ENCODE measurements at places on chromosomes 2 and 18. TPM values are rescaled to one million over a fixed set of nuclear protein-coding genes. Genes with fewer than 3 reads are reported as not detected.

DNA sequence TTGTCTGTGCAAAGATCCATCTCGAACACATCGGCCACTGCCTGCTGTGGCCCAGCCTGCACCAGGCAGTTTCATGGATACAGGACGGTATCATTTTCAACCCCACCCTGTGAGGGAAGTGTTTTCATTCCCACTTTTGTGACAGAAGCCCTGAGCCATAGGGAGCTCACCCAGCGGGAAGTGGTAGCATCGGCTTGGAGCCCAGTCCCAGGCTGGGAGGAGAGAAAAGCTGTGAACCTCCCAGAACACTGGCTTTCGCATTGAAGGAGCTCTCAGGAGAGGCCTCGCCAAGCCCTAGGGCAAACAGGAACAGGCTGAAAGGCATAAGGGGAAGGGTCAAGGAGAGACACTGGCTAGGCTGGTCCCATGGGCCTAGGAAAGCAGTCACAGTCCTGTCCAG is 166.1 kb downstream of the TFCP2L1 start:
- H3K27me3 ChIP-seq = no peaks in the 10 kb centered on the region
- no peak overlapping the region for H3K27ac ChIP-seq
- H3K4me3 ChIP-seq = no peak overlapping the region
- no peak for DNase-seq

DNA sequence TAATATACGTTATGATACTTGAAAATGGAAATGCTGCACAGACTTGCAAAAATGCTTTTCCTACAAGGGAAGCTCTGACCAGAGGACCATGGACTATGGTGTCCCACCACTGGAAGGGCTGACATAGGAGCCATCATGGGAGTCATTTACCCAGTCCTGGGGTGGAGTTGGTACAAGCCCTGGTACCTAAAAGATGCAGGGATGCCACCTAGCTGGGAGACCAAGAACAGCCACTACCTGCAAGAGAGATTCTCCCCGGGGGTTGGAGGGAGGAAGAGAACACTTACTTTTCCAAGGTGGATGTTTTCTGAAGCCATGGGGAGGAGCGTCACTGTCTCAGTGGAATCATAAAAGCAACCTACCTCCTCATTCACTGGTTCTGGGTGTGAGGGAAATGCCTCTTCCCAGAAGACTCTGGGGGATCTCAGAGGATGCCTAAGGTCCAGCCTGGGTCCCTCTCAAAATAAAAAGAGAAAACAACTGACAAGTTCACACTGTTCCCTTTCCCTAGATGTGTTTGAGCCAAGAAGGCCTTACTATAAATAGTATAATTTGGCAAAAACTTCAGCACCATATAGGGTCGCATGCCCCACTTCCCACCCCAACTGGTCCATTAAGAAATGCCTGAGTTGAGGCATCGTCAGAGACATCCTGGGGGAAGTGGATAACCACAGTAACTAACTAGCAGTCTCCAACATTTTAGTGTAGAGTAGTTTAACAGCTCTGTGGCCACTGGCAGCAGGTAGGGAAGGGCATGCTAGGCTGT is 39.9 kb downstream of the REEP1 start:
- no peaks in the 10 kb centered on the region for H3K27me3 ChIP-seq
- H3K36me3 ChIP-seq = no peaks in the 10 kb centered on the region
- no peak for DNase-seq
- no peak overlapping the region for H3K27ac ChIP-seq
- no peaks in the 10 kb centered on the region for H3K4me1 ChIP-seq

GRCh38 chr2:60484133-60484645 is 69.3 kb downstream of the BCL11A start:
- no peaks in the 10 kb centered on the region for H3K27me3 ChIP-seq
- no peak for DNase-seq
- no peak overlapping the region for H3K27ac ChIP-seq
- H3K4me1 ChIP-seq = no peaks in the 10 kb centered on the region
- no peaks in the 10 kb centered on the region for H3K36me3 ChIP-seq

- no peak overlapping the region for H3K4me3 ChIP-seq
- H3K27me3 ChIP-seq = peaks cover 5% of the 10 kb centered on the region
- no peak overlapping the region for H3K27ac ChIP-seq
- no peaks in the 10 kb centered on the region for H3K4me1 ChIP-seq
- H3K36me3 ChIP-seq = no peaks in the 10 kb centered on the region
- no peak for DNase-seq
Observed at GRCh38 chr2:238682536-238682935, 165.3 kb upstream of the TWIST2 start.

DNA sequence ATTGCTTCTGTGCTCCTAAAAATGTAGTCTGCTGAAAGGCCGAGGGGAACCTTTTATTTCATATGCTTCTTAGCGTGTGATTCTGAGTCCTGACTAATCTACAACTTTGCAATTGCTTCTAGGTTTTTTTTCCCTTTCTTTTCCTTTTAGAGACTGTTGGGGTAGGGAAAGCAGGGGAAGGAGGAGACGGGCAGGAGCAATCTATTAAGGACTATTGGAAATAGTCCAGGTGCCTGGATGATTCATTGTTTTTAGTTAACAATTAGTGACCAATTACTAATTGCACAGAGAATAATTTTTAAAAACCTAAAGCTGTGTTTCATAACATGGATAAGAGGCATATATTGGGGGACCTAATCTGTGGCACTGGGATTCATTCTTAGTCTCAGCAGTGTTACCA is 49.4 kb upstream of the STON1 start:
- H3K4me3 ChIP-seq = no peak overlapping the region
- no peak overlapping the region for H3K27ac ChIP-seq
- H3K27me3 ChIP-seq = no peaks in the 10 kb centered on the region
- H3K4me1 ChIP-seq = no peaks in the 10 kb centered on the region

GRCh38 chr2:207810200-207810788 is 40.6 kb upstream of the FZD5 start:
- no peak overlapping the region for H3K4me3 ChIP-seq
- no peaks in the 10 kb centered on the region for H3K36me3 ChIP-seq
- no peaks in the 10 kb centered on the region for H3K27me3 ChIP-seq
- H3K27ac ChIP-seq = no peak overlapping the region

- no peaks in the 10 kb centered on the region for H3K36me3 ChIP-seq
- no peak for DNase-seq
Observed at GRCh38 chr2:63003351-63003750, 47.3 kb upstream of the OTX1 start.

GRCh38 chr2:23454501-23455120 is 69.6 kb downstream of the KLHL29 start:
- H3K27ac ChIP-seq = no peak overlapping the region
- DNase-seq = no peak
- H3K36me3 ChIP-seq = no peaks in the 10 kb centered on the region

- no peaks in the 10 kb centered on the region for H3K27me3 ChIP-seq
- H3K27ac ChIP-seq = no peak overlapping the region
- DNase-seq = no peak
- H3K36me3 ChIP-seq = no peaks in the 10 kb centered on the region
- no peak overlapping the region for H3K4me3 ChIP-seq
Observed at GRCh38 chr2:220887271-220887870, 684.7 kb downstream of the EPHA4 start.

GRCh38 chr2:228559774-228560415 is 378.4 kb upstream of the SPHKAP start:
- no peak overlapping the region for H3K27ac ChIP-seq
- no peaks in the 10 kb centered on the region for H3K4me1 ChIP-seq
- no peaks in the 10 kb centered on the region for H3K36me3 ChIP-seq
- no peaks in the 10 kb centered on the region for H3K27me3 ChIP-seq
- no peak for DNase-seq

DNA sequence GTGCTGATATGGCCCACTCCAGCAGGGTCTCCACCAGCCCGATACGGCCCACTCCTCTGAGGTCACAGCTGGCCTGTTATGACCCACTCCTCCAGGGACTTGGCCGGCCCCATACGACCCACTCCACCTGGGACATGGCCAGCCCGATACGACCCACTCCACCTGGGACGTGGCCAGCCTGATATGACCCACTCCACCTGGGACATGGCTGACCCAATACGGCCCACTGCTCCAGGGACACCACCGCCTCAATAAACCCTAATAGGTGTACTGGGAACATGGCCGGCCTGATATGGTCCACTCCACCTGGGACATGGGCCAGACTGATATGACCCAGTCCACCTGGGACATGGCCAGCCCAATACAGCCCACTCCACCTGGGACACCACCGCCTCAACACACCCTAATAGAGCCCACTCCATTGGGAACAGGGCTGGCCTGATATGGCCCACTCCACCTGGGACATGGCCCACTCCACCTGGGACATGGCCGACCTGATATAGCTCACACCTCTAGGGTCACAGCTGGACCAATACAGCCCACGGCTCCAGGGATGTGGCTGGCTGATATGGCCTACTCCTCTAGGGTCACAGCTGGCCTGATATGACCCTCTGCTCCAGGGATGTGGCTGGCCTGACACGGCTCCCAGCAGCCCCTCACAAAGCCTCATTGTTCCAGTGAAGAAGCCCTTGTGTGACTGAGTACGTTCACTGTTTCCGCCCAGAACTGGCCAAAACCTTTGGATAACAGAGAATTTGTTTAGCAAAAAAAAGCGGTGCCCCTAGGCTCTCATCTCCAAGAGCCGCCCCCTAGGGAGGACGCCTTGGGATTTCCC is 245.6 kb downstream of the HDAC4 start:
- H3K4me1 ChIP-seq = peaks cover 11% of the 10 kb centered on the region
- peaks cover 19% of the 10 kb centered on the region for H3K36me3 ChIP-seq
- H3K4me3 ChIP-seq = no peak overlapping the region
- no peak overlapping the region for H3K27ac ChIP-seq
- H3K27me3 ChIP-seq = no peaks in the 10 kb centered on the region

GRCh38 chr2:26769089-26769761 is 5.1 kb downstream of the SLC35F6 start:
- no peak overlapping the region for H3K4me3 ChIP-seq
- DNase-seq = no peak
- no peaks in the 10 kb centered on the region for H3K27me3 ChIP-seq
- peaks cover 5% of the 10 kb centered on the region for H3K36me3 ChIP-seq

DNA sequence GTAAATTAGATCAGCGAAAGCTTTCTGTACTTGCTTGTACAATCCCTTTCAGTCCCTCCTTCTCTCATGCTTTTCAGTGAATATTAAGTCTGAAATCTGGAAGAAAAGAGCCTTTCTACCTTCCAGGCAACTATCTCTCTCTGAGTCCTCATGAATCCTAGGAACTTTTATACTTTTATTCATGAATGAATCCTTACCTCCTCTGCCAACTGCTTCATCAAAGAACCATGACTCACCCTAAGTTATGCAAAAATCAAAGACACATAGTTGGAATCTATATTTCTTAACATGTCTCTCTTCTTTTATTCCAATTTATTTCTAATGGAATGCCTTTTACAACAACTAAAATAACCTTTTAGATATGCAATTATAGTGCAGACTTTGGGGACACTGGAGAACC is 394.2 kb downstream of the CLIP4 start:
- no peak overlapping the region for H3K27ac ChIP-seq
- H3K27me3 ChIP-seq = no peaks in the 10 kb centered on the region
- no peaks in the 10 kb centered on the region for H3K4me1 ChIP-seq
- no peak for DNase-seq

DNA sequence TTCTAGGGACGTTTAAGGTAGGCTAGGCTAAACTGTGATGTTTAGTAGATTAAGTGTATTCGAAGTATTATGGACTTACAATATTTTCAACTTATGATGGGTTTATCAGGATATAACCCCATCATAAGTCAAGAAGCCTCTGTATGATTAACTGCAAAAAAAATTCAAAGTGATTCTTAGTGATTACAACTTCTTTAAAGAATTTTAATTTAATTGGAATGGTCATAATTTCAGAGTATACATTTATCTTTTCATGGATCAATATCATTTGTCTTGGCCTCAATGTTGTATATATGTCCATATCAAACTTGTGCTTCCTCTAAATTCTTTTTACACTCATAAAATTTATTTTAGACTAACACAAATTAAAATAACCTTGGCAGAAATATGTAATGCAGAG is 183.3 kb upstream of the LRP1B start:
- no peaks in the 10 kb centered on the region for H3K27me3 ChIP-seq
- no peak overlapping the region for H3K4me3 ChIP-seq
- no peak overlapping the region for H3K27ac ChIP-seq
- no peak for DNase-seq

DNA sequence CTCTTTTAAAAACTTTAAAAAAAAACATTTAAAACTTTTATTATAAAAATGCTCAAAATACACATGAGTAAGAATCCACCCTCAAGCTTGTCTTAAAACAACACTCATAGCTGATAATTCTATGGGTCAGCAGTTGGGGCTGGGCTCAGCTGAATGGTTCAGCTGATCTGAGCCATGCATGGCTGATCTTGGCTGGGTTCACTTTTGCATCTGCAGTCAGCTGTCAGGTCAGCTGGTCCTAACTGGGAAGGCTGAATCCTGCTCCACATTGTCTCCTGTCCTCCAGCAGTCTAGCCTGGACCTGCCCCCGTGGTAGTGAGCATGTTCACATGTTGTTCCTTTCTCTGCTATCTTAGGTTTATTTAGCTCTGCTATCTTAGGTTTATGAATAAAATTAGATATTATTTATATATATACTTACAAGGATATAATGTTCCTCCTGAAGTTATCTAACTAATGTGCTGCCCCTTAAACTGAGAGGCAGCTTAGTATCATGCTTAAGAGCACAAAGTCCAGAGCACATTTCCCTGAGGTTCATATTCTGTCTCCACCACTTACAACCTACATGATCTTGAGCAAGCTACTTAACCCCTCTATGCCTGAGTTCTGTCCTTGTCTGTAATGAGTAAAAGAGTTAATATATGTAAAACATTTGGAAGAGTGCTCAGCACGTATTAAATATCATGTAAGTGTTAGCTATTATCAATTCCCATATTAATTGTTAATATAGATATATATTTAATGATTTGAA is 309.4 kb downstream of the PTPRM start:
- H3K4me1 ChIP-seq = no peaks in the 10 kb centered on the region
- H3K27me3 ChIP-seq = no peaks in the 10 kb centered on the region
- DNase-seq = no peak
- H3K4me3 ChIP-seq = no peak overlapping the region
- no peak overlapping the region for H3K27ac ChIP-seq

DNA sequence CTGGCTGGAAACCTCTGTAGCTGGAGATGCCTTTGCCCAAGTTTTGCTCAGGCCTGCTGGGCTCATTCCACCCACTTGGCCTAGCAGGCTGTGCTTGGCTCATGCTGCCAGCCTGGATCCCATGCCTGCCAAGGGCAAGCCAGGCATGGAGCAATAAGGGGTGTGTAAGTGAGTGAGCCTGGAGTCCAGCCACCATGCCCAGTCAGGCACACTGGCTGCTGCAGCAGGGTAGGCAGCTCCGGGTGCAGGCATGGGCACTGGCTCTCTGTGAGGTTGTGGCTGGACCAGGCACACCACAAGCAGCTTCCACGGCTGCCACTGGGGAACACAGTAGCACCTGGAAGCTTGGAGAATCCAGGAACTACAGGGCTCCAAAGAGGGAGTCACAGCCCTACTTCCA is 147.7 kb upstream of the HS6ST1 start:
- no peaks in the 10 kb centered on the region for H3K27me3 ChIP-seq
- no peaks in the 10 kb centered on the region for H3K4me1 ChIP-seq
- H3K4me3 ChIP-seq = no peak overlapping the region
- DNase-seq = no peak
- no peaks in the 10 kb centered on the region for H3K36me3 ChIP-seq
- no peak overlapping the region for H3K27ac ChIP-seq

The NR4A2 gene
- total RNA-seq = 19.7 TPM

The GYPC gene
- total RNA-seq = 102 TPM

The LIPT1 gene
- 4.9 TPM for total RNA-seq

The CD226 gene
- 158 TPM for total RNA-seq

The POTEI gene
- not detected for total RNA-seq

The CYP26B1 gene
- not detected for total RNA-seq
